ENCODE measurements at places on chromosomes 1 and 21. TPM values are rescaled to one million over a fixed set of nuclear protein-coding genes. Genes with fewer than 3 reads are reported as not detected.

GPR89A gene
- total RNA-seq: 32.1 TPM

B3GALT2 gene
- not detected for total RNA-seq

S100A7 gene
- not detected for total RNA-seq

RPTN gene
- total RNA-seq: not detected

OR10J1 gene
- total RNA-seq: not detected

PPIAL4G gene
- 0.42 TPM for total RNA-seq

ADAM30 gene
- not detected for total RNA-seq

SIPA1L2 gene
- total RNA-seq: 0.13 TPM

DNA sequence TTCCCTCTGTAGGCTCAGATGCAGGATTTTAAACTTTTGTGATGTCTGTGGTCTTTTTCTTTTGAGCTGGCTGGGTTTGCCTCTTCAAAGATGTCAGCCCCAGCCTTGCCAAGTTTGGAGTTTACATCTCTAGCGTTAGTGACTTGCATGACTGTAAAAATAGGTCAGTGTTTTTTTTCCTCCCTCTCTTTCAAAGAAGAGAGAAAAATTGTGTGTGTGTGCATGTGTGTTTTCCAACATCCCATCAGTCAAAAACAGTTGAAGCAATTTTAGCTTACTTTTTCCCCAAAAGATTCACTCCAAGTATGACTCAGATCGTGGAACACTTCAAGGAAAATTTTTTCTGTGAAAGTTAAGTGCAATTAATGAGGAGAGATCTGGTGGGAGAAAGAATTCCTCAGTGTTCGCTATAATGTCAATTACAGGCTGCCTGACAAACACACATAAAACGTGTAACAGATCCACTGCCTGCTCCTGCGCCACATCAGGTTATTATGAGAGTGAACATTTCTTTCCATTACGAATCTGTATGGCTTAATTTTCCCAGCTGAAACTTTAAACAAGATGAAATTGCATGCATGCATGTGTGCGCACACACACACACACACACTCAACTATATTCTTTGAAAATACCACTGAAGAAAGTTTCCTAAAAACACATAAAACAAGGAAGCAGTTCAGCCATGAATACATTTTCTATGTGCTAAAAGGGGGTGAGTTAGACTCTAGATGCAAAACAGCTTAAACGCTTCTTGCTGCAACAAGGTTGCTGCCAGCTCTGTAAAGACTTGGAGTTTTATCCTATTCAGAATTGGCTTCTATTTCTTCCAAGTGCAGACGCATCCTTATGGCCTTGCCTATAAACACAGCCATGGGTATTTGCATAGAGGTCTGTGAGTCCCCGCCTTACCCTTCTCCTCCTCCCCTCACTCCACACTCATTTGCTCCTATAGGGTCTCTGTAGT lies 55.5 kb downstream of the TLR5 start:
- DNase-seq: no peak

- DNase-seq: no peak
Observed at GRCh38 chr21:14403681-14404318, 20.9 kb upstream of the HSPA13 start.

DNA sequence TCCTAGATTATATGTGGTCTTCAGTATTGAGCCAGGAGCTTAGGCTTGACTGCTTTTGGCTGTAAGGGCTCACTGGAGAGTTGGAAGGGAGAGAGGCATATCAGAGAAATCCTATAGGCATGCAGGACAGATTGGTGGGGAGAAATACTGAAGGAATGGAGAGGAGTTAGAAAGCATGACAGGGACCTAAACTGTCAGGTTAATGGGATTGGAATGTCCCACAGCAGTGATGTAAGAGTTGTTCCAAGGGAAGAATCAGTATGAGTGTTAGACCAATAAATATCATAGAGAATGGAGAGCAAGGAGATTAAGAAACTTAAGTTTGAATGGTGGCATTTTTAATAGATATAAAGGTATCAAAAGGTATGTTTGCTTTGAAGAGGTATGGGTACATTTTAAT lies 39.7 kb downstream of the SLC35A3 start:
- no peak for DNase-seq

- no peak for DNase-seq
Observed at GRCh38 chr1:180854456-180854855, 58.2 kb upstream of the KIAA1614 start.

DNA sequence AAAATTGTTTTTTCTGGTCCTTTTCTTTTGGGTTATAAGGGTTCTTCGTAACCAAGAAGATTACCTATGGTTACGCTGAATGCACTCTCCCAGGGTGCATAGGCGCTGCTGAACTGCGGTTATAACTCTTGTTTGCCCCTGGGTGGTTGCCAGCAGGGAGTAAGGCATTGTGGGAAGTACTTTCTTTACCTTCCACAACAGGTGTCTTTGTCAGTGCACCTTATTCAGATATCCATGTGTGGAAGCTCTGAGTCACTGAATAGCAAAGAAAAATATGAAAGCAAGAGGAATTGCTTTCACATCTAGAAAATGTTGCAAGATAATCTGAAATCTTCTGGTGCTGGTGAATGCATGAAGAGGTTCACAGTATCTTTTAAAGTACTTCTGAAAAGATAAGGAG lies 124.4 kb upstream of the CACYBP start:
- no peak for DNase-seq

GRCh38 chr1:202807451-202807925 lies 733 bp downstream of the KDM5B start:
- peak; percentile 25 for DNase-seq

DNA sequence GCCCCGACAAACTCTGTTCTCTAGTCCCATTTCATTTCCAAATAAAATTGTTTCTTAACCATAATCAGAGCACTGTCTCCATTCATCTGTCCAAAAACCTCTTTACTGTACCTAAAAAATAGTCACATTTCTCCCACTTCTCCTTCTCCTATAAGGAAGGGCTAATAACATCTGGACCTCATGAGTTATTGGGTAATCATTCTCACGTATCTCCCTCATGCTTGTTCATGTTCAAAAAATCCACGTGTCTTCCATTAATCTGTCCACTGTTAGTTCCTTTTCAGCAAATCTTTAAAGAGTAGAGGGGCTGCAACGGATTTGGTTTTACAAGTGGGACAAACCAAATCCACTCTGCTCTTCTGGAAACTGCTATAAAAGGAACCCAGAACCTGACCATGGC lies 1418.8 kb downstream of the MRPL39 start:
- no peak for DNase-seq

GRCh38 chr1:30820299-30820698 lies 62.7 kb upstream of the LAPTM5 start:
- DNase-seq: no peak

GRCh38 chr1:205374210-205375078 lies 17.7 kb upstream of the KLHDC8A start:
- no peak for DNase-seq

- no peak for DNase-seq
Observed at GRCh38 chr1:27719286-27720251, 6.2 kb upstream of the FAM76A start.

DNA sequence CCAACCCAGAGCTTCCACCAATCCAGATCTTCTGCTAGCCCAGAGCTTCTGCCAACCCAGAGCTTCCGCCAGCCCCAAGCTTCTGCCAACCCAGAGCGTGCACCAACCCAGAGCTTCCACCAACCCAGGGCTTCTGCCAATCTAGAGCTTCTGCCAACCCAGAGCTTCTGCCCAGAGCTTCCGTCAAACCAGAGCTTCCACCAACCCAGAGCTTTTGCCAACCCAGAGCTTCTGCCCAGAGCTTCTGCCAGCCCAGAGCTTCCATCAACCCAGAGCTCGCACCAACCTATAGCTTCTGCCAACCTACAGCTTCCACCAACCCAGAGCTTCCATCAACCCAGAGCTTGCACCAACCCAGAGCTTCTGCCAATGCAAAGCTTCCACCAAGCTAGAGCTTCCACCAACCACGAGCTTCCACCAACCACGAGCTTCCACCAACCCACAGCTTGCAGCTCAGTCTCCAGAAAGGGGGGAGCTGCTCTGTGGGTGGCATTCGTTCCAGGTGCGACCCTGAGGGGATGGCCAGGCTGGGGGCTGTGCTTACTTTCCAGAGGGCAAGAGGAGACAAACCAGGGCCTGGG lies 23.8 kb downstream of the CRYAA start:
- no peak for DNase-seq

DNA sequence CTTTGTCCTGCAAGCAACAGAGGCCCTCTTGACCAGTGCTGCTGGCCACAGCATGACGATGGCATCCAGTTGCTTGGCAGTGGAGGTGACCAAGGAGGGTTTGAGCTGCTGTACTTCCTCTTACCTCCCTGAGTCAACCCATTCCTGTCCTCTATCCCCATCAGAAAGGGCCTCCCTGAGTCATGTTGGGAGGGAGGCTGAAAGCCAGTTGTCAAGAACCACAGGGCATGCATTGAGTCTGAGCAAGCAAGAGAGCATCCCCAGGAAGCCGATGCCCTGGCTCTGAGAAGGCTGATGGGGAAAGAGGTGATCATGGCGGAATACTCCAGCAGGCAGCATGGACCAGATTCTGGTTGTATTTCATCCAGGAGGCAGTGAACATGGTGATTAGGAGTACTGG lies 69.6 kb downstream of the LACTBL1 start:
- no peak for DNase-seq

DNA sequence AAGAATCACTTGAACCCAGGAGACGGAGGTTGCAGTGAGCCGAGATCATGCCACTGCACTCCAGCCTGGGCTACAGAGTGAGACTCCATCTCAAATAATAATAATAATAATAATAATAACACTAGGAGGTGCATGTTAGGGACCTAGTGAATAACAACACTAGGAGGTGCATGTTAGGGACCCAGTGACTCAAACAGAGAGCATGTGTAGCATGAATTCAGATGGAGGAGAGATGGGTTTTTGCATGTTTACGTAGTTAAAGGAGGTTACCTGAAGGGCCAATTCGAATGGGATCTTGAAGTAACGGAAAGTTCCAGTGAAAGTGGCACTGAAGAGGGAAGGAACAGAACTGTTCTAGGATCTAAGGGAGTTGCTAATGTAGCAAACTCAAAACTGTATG lies 7.1 kb upstream of the KCNK1 start:
- no peak for DNase-seq

DNA sequence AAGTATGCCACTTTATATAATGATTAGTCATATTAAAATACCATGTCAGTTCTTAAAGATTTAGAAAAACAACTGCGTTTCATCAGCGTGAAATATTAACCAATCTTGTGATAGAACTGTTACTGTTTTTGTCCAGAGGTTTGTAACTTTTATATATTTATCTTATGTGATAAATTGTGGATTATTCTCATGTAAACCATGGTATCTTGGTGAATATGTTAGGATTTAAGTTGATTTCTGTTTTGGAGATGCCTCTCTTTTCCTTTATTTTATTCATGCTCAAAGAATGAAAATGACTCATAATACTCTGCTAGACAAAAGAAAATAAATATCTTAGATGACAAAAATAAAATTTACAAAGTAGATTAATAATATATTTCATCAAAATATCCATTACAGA lies 88.4 kb downstream of the ADGRL4 start:
- DNase-seq: no peak

- no peak for DNase-seq
Observed at GRCh38 chr1:56808410-56808809, 10.8 kb downstream of the FYB2 start.

GRCh38 chr1:230868736-230869385 lies 540 bp upstream of the C1orf198 start:
- no peak for DNase-seq

DNA sequence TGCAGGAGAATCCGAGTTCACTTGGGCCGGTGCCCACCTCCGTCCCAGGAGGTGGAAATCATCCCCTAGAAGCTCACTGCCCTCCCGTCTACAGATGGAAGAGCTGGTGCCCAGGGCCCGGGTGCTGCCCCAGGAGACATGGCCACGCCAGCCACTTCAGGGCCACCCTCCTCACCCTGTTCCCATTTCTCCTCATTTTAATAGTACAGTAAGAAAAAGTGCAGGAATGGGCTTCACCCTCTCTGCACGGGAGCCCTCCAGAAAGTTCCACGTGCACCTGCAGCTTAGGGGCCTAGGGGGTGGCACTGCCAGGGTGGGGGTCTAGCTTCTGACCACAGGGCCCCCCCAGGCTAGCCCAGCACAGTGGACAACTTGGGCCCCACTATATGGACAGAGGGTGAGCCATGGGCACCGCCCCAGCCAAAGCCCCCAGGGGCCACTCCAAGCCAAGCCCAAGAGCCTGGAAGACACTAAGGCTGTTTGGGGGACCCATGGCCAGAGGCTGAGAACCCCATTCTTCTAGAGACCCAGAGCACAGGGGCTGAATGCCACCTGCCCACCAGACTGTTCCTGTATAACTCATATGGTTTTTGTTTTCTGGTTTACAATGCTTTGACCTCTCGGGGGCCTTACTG lies 3.4 kb upstream of the FTCD start:
- no peak for DNase-seq

DNA sequence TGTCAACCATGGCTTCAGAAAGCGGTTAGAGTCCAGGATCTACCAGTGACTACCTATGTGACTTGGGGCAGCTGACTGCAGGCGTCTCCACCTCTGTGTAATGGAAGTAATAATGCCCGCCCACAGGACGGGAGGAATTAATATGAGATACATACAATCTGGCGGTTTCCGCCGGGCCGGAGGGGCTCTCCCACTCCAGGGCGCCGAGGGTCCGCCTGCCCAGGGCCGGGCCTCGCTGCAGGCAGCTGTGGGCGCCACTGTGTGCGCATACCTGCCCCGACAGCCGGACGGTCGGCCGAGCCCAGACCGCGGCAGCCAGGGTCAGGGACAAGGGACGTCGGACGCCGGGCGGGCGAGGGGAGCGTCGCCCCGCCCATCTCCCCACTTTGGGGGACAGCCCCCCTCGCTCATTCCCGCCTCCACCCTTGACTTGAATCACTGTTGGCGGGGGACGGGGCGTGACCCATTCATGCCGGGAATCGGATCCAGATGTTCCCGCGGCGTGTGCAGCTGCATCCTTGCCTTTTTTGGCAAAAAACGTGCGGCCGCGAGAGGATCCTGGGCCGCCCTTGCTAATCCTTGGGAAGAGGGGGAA lies 6.0 kb upstream of the SF3A3 start:
- peak; percentile 32 for DNase-seq

DNA sequence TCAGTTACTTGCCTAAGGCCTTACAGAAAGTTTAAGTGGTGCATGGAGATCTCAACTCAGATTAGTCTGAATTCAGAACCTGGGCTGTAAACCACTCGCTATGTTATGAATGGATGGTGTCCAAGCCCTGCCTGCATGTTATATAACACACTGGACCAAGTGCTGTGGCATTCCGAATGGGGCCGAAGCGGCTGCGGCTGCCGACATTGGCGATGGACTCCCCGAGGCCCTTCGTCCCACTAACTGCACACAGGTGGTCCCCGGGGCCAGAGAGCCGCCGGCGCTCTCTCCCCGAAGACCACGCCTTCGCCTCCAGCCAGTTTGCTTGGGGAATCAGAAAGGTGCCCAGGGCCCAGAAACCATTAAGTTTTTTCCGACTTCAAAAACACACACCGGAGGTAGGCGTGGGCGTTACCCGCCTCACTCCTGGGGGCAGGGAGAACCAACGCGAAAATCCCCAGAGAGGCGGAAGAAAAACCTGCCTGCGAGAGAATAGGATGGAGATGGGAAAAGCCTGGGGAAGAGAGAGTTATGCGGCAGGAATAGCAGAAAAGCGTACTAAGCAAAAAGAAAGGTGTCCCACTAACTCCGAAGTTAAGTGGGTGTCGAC lies 579 bp upstream of the TENT5C start:
- DNase-seq: no peak

- DNase-seq: no peak
Observed at GRCh38 chr1:27804791-27805190, 25.8 kb upstream of the PPP1R8 start.
